Adipocyte (in vitro differentiated cells): ENCODE measurements at places on chromosomes 5 and 9.
A peak's percentile ranks its signal among the peaks of the same experiment; 100 is the strongest.

DNA sequence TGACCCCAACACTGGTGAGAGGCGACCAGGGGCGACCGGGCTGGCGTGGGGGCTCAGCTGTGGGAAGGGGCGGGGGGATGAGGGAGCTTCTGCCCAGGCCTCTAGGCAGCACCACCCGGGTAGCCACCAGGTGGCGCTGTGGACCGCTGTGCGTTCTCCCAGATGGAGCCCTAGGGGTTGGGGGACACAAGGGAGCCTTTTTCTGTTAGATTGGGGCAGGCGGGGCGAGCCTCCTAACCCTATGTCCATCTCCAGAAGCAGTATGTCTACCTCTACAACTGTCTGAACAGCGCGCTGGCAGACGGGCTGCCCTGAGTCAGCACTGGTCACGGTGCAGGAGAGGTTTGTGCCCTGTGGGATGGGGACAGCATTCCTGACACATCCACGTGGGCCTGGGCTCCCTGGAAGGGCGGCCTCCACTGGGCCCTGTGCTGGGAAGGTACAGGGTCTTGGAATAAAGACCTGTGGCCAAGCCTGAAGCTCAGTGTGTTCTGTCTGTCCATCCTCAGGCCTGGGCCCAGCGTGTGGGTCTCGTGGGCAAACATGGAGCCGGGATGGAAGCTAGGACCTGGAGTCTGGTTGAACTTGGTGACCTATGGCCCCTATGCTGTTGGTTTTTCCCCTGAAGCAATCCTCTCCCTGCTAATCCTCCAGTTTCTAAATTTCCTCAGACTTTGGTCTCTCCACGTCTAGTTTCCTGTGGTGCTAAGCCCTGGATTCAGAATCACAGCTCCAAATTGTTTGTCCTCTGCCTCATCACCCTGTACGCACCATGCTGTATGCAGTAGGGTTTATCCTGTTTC is 23.1 kb upstream of the SPTLC1 start:
- peak; percentile 91 for DNase-seq

DNA sequence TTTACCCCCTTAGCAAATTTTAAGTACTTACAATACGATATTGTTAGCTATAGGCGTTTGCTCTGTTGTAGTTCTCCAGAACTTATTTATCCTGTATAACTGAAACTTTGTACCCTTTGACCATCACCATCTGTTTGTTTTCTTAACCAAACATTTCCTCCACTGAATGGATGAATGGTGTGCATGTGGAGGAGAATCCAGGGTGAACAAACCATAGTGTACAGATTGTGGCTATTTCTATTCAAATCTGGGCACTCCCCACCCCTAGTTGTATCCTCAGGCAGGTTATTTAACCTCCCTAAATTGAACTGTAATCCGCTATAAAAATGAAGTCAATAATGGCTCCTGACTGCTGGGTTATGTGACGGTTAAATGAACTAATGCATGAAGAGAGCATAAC is 21.4 kb upstream of the HAPLN1 start:
- DNase-seq = no peak

DNA sequence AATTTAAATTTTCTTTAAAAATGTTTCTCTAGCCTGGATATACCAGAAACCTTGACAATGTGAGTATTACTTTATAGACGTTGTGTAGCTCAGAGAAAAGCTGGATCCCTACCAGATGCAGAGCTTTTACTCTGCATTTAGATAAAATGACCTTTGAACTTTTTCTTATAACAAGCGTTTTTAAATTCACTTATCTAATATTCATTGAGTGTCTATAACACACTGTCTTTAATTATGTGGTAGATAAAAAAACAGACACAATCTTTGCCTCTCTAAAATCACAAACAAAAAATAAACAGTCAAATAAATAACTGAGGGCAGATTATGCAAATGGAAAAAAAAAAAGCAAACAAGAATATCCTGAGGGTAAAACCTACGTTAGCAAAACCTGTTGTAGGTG is 773.6 kb downstream of the CDH12 start:
- no peak for DNase-seq

DNA sequence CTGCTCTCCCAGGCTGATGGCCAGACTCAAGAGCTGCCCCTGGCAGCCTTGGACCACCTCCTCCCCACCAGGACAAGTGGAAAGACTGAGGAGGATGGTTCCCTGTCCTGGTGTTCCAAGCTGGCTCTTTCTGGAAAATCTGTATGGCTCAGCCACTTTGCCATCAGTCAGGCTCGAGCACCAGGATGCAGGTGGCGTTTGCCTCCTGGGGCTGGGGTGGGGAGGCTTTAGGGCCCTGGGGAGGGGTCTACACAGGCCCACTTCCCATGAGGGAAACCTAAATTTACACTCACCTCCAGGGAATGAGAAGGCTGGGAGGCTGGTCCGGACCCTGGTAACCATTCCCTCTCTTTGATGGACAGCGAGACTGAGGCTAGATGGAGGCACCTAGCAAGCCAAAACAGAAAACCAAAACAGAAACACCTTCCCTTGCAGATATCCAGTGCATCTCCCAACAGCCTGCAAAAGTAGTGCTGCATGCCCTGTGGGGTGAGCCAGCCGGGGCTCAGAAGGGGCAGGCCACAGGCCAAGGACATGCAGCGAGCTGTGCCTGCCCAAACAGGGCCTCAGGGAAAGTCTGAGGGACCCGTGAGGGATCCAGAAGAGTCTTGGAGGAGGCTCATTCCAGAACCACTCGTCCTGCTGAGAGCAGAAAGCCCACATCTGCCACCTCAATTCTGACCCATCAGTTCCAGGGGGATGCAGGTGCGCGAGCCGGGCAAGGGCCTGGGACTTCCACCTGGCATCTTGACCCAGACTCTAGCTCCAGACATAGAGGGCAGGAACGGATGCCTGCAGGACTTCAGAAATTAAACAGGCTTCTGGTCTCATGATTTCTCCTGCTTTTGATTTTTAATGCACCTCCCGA is 5.4 kb upstream of the CSF2 start:
- no peak for DNase-seq
